ENCODE measurements at places on chromosomes 5 and 9.

- no peak for DNase-seq
These were observed 117.6 kb downstream of the EFNA5 start for GRCh38 chr5:107553117-107553555.

- DNase-seq: no peak
These were observed 480.6 kb downstream of the NR2F1-AS1 start for GRCh38 chr5:93100428-93100827.

DNA sequence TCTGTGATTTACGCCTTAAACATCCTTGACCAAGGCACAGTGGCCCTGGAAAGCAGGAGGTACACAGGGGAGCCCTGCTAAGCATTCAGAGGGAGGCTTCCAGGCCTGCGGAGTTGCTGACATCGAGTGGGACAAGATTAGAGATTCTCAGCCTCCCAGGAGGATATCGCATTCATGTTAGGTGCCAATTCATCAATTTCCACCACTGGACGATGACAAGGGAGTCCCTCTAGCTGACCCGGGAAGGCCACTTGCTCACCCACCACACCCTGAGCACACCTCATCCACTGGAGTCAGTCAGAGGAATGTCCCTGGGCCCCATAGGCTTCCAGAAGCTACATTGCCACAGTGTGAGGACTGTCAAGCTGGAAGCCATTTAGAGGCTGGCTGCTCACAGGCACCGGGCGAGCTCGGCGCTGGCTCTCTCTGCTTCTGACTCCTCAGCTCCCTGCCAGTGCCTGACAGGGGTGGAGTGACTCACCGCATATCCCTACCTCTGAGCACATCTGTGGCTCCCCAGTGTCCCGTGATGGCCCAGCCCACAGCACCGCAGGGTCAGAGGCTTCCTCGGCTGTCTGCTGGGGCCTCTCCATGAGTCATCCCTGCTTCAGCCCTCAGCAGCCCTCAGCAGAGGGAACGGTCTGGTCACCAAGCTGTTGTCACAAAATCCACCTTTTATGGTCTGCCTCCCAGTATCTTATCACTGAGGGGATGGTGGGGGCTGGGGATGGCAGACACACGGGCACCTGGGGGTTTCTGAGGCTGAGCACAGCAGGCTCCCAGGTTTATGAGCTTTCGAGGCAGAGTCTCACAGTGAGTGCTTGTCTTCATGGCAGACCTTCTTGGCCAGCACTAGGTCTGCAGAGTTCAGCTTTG lies 117.5 kb downstream of the ZNF608 start:
- DNase-seq: no peak

DNA sequence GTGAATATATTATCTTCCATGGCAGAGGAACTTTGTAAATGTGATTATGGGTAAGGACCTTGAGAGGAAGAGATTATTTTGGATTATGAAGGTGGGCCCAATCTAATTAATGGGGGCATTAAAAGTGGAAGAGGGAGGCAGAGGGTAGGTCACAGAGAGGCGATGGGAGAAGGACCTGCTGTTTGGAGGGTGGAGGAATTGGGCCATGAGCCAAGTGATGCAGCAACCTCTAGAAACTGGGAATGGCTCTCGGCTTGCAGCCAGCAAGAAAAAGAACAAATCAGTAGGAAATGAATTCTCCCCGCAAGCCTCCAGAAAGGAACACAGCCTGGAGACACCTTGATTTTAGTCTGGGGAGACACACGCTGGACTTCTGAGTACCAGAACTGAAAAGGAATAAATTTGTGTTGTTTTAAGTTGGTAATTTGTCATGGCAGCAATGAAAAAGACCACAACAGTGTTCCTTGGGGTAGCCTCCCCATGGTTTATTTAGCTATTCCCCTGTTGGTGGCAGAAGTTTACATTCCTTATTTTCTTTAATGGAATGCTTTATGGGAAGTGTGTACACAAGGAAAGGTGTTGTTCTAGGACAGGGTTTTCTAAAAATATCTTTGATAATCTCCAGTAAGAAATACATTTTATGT lies 103.6 kb downstream of the HSPA4 start:
- DNase-seq: no peak

DNA sequence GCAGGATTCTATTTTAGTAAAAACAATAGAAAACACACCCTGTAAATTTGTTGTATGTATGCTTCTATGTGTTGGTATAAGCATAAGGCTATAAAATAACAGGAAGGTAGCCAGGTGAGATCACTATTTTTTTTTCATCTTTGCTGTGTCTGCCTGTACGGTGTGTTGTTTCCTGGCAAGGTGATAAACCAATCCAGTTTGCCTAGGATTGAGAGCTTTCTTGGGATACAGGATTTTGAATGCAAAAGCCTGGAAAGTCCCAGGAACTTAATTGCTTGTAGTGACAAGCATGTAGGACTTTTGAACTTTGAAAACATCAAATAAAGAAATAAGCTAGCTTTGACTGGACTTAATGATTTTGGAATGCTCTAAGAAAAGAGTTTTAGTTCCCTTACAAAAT lies 83.3 kb upstream of the RORB start:
- DNase-seq: no peak

All from GM10248 (cell line).